ENCODE measurements at places on chromosomes 12 and 14. TPM values are rescaled to one million over a fixed set of nuclear protein-coding genes. Genes with fewer than 3 reads are reported as not detected.

- DNase-seq: no peak
Measured at GRCh38 chr12:6868211-6869048, 1.1 kb downstream of the TPI1 start.

- DNase-seq: no peak
Measured at GRCh38 chr12:102993537-102993936, 36.1 kb downstream of the ASCL1 start.

DNA sequence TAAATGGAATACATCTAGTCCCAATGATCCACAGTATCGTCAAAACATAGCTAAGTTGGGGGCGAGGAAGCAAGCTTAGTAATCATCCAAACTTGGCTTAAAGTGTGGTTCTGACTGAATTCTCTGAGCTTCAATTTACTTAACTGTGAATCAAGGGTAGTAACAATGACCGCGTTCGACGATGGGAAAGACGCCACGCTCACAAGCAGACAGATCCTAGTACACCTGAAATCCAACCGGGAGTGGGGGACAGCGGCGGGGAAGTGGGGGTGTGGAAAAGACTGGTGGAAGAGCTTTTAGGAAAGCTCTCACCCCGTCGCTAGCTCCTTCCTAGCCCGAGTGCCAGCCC, 433 bp downstream of the COX16 start:
- no peak for DNase-seq

GRCh38 chr14:64196056-64196455, 98.1 kb downstream of the ESR2 start:
- no peak for DNase-seq

Gene GOLGA3
- polyA plus RNA-seq: 6.4 TPM

Gene ABCD2
- polyA plus RNA-seq: not detected

All from H1 (cell line).